ENCODE measurements at places on chromosomes 6 and 20.

GRCh38 chr6:49933526-49933925 lies 30.4 kb downstream of the DEFB114 start:
- no peak for DNase-seq

GRCh38 chr6:17966451-17966850 lies 21.0 kb downstream of the KIF13A start:
- DNase-seq, result peak; percentile 22

- DNase-seq, result peak; percentile 18
Measured at GRCh38 chr6:89081129-89081422, 525 bp downstream of the PNRC1 start.

DNA sequence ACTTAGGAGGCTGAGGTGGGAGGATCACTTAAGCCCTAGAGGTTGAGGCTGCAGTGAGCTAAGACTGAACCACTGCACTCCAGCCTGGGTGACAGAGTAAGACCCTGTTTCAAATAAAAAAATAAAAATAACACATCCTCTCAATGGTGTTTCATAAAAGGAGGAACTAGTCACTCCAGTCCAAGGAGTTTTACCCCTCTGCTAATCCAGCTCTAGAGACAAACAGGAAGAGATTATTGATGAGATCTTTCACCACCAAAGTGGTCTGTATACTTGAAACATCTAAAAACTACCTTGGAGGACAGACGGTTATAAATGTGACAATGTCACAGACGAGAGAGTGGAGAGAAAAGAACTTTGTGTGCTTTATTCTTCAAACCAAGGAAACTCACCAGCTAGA lies 58.2 kb downstream of the PIGU start:
- no peak for DNase-seq

- peak; percentile 86 for DNase-seq
Measured at GRCh38 chr6:169618526-169619490, 83.0 kb downstream of the WDR27 start.

DNA sequence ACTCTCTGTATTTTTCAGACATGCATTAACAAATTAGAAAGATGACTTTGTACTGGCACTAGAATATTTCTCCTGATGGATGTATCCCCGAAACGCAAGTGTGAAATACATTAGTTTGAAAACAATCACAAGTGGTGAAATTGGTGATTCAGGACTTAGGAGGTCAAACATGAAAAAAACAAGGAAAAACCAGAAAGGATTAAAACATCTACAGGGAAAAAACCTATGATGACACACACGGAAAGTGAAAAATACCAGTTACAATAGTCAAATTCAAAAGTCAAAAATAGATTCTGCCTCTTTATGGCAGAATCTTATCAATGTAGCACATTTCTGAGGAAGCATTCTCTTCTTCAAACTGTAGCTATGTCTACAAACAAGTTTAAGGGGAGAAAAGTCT lies 129.0 kb upstream of the SGK1 start:
- no peak for DNase-seq

GRCh38 chr6:28738396-28738765 lies 185.4 kb downstream of the TRIM27 start:
- no peak for DNase-seq

DNA sequence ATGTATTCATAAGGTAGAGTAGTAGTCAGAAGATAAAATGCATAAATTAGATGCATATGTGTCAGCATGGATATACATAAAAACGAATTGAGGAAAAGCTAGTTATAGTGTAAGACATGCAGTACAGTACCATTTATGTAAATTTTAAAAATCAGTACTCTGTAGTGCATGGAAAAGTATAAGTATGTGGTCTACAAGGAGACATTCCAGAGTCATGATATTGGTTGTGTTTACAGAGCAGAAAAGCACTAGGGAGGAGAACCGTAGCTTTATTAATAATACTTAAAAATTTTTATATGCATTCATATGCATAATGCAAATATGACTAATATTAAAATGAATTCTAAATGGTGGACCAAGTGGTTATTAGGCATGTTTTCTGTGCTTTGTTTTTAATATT lies 220.0 kb downstream of the ZFAND3 start:
- DNase-seq, result peak; percentile 36
